ENCODE measurements at places on chromosomes 3 and 15.
A peak's percentile ranks its signal among the peaks of the same experiment; 100 is the strongest.

DNA sequence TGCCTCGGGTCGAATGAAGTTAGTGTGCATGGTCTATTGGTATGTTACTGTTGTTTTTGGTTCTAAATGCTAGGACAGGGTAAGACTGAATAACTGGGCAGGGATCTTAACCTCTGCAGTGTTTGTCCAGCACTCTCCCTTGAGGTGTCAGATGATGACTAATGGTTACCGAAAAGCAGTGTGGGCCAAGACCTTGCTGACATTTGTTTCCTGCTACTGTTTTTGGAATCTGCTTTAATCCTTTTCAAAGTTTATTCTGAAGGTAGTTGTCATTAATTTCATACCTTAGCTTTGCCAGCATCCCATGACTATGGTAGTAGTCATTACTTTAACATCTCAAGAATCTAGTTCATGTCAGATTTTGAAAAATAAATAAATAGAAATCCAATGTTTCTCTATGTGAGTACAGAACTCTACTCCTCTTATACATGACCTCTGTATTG is 117.0 kb downstream of the P3H2 start:
- no peak for DNase-seq

DNA sequence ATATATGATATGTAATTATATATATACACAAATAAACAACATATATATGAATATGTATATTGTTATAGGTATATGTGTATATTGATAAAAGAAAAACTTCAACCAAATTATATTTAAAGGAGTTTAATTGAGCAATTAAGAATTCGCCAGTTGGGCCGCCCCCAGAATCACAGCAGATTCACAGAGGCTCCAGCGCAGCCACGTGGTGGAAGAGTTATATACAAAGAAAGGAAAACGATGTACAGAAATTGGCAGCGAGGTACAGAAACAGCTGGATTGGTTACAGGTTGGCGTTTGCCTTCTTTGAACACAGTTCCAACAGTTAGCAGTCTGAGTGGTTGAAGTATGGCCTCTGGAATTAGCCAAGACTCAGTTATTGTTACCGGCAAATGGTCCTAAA is 137.3 kb upstream of the SLC24A5 start:
- DNase-seq: no peak

- no peak for DNase-seq
These were observed 4.8 kb downstream of the VIPR1 start for GRCh38 chr3:42507252-42507651.

GRCh38 chr3:32557640-32558352 is 12.9 kb downstream of the DYNC1LI1 start:
- DNase-seq: no peak

GRCh38 chr3:152365766-152366593 is 97.3 kb downstream of the MBNL1 start:
- DNase-seq: no peak

DNA sequence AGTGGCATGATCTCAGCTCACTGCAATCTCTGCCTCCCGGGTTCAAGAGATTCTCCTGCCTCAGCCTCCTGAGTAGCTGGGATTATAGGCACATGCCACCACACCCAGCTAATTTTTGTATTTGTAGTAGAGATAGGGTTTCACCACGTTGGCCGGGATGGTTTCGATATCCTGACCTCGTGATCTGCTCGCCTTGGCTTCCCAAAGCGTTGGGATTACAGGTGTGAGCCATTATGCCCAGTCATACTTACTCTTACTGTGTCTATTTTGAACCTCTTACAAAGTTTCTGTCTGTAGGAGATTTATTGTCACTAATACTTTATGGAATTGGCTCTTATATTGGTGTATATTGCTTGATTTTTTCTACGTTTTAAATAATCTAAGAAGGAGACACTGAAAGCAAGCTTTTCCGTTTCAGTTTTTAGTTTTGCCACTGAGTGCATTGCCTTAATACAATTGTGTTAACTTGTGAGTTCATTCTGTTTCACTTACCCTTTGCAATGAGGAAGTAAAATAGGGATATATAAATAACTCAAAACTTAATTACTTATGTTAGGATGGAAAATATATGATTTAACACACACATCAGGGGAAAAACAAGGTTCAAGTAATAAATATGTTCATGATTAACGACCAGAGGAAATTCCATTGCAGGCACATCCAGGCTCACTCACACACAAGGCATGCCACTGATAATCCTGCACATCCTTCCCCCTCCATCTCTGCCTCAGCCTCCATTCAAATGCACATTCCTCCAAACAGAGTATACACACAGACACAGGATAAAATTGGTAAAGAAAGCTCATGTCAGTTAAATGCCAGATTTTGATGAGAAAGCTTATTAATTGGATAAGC is 279.3 kb upstream of the RASGRP1 start:
- no peak for DNase-seq

DNA sequence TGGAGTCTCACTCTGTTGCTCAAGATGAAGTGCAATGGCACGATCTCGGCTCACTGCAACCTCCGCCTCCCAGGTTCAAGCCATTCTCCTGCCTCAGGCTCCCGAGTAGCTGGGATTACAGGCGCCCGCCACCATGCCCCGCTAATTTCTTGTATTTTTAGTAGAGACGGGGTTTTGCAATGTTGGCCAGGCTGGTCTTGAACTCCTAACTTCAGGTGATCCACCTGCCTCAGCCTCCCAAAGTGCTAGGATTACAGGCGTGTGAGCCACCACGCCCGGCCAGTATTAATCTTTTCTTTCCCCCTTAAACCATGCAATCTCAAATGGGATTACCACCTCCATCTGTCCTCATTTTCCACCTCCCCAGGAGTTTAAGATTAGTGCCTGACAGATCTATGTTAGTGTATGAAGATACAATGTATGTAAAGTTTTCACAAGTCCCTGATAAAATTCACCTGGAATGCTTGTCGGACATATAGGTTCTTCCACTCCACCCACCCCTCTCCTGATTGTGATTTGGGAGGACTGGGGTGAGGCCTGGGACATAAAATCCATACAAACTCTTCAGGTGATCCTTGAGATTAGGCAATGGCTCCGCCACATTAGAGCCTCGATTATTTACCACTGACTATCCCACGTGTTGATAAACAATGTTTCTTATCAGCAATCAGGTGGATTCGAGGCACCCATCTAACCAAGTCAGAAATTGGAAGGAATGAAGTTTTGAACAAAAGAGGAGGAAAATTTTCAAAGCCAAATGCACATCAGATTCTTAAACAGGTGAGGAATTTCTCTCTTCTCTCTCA is 1.2 kb downstream of the PARL start:
- no peak for DNase-seq

GRCh38 chr3:188380252-188380651 is 226.3 kb downstream of the LPP start:
- no peak for DNase-seq

DNA sequence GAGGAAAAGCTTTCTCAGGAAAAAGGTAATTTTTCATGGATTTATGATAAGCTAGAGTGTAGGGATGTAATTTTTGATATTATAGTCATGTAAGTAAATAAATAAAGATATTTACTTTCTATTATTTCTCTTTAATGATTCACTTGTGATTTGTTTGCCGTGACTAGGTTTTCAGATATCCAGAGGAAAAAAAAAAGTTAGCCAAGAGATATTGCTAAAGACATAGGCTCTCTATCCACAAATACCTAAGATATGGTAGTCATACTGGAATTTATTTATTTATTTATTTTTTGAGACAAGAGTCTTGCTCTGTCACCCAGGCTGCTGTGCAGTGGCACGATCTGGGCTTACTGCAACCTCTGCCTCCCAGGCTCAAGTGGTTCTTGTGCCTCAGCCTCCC is 59.9 kb downstream of the AP4E1 start:
- no peak for DNase-seq

GRCh38 chr3:5186089-5186857 is 1.2 kb upstream of the EDEM1 start:
- DNase-seq: peak; percentile 62

GRCh38 chr3:54374214-54374852 is 252.0 kb downstream of the CACNA2D3 start:
- no peak for DNase-seq

- no peak for DNase-seq
These were observed 6.9 kb upstream of the RFTN1 start for GRCh38 chr3:16520241-16520969.

- no peak for DNase-seq
These were observed 467.9 kb downstream of the SOX2 start for GRCh38 chr3:182179631-182180030.

- no peak for DNase-seq
These were observed 82.2 kb downstream of the GREM1 start for GRCh38 chr15:32799936-32800535.

DNA sequence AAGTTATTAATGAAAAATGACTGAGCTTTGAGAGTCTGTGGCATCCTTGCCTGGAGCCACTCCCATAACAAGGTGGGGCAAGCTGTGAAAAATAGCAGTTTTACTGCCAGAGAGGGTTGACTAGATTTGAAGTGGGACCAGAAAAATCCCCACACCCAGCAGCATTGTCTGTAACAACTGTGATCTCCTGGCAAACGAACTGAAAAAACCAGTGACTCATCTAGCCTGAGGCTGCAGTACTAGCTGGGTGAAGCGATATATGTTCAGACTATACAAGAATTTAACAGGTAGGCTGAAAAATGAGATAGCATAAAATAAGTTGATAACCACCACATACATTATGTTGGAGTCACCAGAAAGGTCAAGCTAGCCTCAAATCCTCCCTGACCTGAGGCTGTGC is 64.0 kb downstream of the DPH6 start:
- no peak for DNase-seq

DNA sequence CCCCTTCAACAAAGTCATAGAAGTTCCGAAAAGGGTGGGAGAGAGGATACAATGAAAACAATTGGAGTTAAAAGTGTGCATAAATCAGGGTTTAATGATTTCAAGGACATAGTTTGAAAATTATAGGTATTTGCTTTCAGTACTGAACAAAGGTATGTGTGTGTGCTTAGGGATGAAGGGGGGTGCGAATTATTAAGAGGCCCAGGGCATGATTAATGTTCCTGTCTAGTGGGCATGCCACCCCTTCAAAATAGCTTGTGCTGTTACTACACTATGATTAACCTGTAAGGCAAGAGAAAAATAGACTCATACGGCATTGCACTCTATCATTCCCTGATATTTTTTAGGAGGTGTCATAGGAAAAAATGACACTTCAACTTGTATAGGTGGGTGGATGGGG is 731.6 kb downstream of the NAALADL2 start:
- no peak for DNase-seq

GRCh38 chr15:99076555-99077308 is 28.1 kb upstream of the SYNM start:
- peak; percentile 84 for DNase-seq

- DNase-seq: no peak
These were observed 29.9 kb downstream of the CRABP1 start for GRCh38 chr15:78370013-78370412.
